ENCODE measurements at places on chromosomes 6 and 20.

DNA sequence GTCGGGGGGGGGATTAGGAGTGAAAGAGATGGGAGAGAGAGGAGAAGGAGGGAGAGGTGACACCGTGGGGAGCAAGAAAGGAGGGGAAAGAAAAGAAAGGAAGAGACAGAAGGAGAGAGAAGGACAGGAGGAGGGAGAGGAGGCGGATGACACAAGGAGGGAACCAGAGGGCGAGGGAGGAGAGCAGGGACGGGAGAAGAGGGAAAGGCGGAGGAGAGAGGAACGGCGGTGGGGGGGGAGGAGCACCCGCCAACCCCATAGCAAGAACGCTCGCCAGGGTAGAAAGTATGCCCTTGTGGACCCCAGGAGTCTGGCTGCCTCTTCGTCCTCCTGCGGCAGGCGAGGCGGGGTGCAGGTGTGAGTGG lies 4.5 kb upstream of the INSM1 start:
- DNase-seq, result no peak

DNA sequence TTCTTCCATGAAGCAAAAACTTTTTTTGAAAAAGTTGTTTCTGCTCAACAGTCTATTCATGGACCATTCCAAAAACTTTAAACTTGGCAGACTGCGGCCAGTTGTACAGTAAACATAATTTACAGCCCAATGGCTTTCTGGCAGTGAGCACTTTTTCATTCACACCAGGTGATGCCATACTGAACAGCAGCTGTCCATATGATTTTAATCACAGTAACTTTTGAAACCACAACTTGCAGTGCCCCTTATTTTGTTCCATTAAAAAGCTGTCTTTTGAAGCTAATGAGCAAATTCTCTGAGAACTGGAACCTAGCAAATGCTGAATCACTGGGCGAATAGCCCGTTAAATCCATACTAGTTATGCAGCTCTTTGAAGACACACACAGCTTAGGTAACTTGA lies 576.6 kb downstream of the PTPRT start:
- DNase-seq, result no peak

DNA sequence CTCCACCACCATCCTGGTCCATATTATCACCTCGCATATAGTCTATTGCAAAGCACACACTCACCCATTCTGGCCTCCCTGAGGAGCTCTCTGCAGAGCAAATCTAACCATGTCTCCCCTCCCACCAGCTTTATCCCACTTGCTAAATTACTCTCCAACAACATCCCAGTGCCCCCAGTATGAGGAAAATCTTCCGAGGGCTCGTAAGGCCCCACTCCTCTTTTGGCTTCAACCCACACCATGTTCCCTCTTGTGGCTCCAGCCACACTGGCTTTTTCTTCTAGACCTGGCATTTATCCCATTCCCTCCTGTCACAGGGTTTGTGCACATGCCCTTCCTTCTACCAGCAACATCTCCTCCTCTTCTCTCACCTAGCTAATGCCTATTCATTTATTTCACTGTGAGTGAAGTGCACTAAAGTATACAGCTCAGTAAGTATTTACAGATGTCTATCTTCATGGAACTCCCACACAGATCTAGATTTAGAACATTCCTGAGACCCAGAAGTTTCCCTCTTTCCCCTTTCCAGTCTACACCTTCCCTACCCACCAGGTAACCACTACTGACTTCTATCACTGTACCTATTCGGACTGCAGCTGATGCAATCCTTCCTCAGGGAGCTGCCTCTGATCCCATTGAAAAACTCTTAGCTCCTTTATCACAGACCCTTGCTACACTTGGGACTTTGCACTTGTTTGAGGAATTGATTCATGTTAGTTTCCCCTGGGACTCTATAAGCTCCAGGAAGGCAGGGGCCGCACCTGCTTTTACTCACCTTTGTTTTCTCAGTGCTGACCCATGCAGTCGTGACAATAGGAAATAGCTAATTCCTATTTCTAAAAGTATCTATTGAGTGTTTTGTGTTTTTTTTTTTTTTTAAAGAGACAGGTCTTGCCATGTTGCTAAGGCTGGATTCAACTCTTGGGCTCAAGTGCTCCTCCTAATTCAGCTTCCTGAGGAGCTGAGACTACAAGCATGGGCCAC lies 15.5 kb downstream of the MRPL14 start:
- DNase-seq, result no peak

- DNase-seq, result no peak
These were observed 113.1 kb downstream of the NCOA3 start for GRCh38 chr20:47614703-47615309.

DNA sequence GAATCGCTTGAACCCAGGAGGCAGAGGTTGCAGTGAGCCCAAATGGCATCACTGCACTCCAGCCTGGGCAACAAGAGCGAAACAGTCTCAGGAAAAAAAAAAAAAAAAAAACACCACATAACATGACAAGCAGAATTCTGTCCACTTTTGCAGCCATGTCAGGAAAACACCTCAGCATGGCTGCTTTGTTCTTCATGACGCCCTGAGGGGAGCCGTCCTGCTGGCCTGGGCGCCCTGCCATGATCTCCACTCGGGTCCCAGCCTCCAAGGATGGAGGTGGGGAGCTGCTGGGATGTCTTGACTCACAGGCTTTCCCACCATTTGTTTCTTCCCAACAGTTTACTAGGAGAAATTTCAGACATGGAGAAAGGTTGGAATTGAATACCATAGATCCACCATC lies 42.2 kb downstream of the SNX9 start:
- no peak for DNase-seq

GRCh38 chr6:166751051-166751595 lies 124.1 kb upstream of the RPS6KA2 start:
- DNase-seq, result no peak

DNA sequence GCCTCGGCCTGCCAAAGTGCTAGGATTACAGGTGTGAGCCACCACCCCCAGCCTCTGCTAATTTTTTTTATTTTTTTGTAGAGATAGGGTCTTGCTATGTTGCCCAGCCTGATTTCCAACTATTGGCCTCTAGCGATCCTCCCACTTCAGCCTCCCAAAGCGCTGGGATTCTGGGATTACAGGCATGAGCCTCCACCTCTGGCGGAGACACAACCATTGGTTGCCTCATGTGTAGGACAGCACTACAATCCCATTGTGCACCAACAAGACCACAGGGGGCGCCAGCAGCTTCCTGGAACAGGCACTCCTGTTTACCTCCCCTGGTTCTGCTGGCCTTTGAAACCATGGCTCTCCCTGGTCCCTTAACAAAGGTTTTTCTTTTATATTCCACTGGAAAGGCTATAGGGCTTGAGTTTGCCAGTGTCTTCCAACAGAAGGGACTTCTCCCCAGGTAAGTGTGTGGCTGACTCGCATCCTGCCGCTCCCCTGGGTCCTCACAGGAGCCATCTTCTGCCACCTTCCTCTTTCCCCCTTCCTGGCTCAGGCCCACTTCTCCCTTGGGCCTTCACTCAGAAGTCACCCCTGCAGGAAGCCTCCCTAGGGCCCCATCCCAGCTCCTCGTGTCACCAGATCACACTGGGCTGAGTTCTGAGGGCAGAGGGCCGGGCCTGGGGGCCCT lies 39.2 kb upstream of the TLDC2 start:
- DNase-seq, result peak; percentile 68

GRCh38 chr20:44594730-44595129 lies 12.4 kb downstream of the PKIG start:
- no peak for DNase-seq

DNA sequence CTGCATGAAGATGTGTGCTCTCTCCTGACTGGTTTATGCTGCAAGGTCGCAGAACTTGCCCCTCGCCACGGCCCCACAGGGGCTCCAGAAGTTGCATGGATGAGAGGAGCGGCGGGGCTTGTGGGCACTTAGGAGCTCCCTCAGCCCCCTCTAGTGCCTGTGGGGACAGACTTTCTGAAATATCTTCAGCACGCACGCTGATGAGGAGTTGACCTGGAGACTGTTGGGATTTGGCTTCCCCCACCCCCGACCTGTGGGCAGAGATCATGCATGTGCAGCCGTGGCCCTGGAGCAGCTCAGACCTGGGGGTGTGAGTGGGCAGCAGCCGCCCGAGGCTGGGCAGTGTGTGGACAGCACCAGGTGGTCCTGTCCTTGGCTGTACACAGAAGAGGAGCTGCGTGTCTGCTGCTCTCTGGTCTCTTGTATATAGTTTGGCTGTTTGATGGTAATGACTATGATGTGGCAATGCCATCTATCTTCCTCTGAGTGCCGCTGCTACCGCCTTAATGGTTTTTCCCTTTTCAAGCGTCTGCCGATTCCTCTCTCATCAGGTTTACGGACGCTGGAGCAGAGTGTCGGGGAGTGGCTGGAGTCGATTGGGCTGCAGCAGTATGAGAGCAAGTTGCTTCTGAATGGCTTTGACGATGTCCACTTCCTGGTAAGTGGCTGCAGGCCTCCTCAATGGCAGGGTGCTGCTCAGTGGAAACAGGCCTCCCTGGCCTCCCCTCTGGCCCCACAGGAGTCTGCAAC lies 81.4 kb downstream of the TCP11 start:
- DNase-seq, result no peak

DNA sequence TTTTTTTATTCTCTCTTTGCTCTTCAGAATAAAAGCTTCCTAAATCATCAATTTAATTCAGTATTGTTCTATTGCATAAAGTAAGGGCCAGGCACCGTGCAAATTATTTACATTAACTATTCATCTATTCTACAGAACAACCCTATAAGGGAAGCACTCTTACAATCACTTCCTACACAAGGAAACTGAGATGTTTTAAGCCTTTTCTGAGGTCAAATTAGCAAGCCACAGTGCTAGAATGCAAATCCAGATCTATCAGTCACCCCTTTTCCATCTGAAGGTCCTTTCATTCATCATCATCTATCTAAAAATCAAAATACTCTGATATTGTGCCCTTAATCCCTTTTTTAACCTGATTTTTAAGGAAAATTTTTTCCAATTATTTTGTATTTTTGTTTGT lies 31.2 kb downstream of the FRK start:
- no peak for DNase-seq

DNA sequence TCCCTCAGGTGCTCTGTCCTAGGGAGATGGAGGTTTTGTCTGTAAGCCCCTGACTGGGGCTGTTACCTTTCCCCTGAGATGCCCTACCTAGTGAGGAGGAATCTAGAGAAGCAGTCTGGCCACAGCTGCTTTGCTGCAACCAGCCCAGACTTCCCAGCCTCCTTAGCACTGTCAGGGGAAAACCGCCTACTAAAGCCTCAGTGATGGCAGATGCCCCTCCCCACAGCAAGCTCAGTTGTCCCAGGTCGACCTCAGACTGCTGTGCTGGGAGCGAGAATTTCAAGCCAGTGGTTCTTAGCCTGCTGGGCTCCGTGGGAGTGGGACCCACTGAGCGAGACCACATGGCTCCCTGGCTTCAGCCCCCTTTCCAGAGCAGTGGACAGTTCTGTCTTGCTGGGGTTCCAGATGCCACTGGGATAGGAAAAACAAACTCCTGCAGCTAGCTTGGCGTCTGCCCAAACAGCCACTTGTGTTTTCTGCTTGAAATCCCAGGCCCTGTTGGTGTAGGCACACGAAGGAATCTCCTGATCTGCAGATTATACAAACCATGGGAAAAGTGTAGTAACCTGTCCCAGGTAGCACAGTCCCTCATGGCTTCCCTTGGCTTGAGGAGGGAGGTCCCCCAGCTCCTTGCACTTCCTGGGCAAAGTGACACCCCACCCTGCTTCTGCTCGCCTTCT lies 146.4 kb upstream of the PROKR2 start:
- DNase-seq, result no peak

DNA sequence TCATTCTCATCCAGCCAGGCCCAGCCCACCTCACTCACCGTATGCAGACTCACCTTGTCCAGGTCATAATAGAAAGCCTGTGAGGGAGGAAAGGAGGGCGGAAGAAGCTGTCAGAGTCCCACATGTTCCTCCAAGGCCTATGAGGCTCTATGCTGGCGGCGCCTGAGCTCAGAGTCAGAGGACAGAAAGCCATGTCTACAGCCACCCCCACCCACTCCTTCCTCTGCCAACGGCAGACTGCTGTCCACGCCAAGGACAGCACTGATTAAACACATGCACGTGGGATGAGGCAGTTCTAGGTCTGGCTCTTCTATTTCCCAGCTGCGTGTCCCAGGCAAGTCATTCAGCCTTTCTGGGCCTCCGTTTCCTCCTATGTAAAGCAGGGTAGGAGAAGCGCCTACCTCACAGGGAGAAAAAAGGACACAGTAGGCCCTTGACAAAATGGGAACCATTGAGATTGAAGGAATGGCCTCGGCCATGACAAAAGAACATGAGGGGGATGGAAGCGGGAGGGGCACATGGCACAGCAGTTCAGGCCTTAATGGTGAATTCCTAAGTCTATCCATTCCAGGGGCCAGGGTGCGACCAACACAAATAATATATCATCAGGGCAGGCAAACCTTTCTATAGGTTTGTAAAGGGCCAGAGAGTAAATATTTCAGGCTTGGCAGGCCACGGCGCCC lies 80.1 kb downstream of the RIPOR3 start:
- no peak for DNase-seq

DNA sequence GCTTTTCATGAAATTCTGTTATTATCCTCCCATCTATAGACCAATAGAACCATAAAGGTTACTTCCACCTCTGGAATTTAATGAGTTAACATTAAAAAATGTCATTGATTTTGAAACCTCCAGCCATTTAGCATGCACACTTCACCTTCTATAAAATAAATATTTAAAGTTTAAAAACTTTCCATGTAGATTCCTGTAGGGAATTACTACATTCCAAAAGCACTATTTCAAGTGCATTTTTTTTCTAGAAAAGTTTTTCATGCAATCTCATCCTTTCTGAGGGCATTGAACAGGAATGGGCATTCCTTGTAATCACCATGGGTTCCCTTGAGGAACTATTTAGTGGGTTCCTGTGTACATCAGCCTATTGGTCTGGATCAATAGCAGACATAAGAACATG lies 253.8 kb upstream of the RIN2 start:
- DNase-seq, result no peak

- DNase-seq, result no peak
These were observed 127.8 kb downstream of the LRRC1 start for GRCh38 chr6:53922539-53922981.

GRCh38 chr6:30122515-30122914 lies 9.6 kb upstream of the TRIM31 start:
- no peak for DNase-seq

DNA sequence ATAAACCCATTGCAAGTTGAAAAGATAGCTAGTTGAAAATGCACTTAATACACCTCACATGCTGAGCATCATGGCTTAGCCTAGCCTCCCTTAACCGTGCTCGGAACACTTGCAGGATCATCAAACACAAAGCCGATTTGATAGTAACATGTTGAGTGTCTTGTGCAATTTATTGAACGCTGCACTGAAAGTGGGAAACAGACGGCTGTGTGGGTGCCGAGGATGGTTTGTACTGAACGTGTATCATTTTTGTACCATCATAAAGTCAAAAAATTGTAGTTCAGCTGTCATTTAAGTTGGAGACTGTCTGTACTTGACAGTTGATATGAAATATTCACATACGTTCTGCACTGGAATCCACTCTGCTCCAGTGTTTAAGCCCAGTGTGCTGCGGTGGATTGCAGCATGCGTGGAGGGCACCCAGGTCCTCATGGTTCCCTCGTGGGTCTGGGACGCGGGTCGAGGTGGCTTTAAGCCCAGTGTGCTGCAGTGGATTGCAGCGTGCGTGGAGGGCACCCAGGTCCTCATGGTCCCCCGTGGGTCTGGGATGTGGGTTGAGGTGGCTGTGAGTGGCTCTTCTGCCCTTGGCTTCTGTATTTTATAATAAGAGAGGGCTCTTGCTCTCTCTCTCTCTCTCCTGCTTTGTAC lies 77.0 kb downstream of the CDH4 start:
- no peak for DNase-seq
